ENCODE measurements at places on chromosomes 5 and 9. TPM values are rescaled to one million over a fixed set of nuclear protein-coding genes. Genes with fewer than 3 reads are reported as not detected.

The THBS4 gene
- polyA plus RNA-seq, result 0.36 TPM

The NR2F1 gene
- polyA plus RNA-seq, result not detected

The GABRA6 gene
- polyA plus RNA-seq, result not detected

The IL13 gene
- polyA plus RNA-seq, result 0.15 TPM

The FREM1 gene
- polyA plus RNA-seq, result 15.1 TPM

The OCLN gene
- 0.54 TPM for polyA plus RNA-seq

The BARHL1 gene
- polyA plus RNA-seq, result not detected

Data from aorta (tissue), 5 donors.